Fibroblast of upper back skin (primary cell): ENCODE measurements at places on chromosomes 5 and 9.

DNA sequence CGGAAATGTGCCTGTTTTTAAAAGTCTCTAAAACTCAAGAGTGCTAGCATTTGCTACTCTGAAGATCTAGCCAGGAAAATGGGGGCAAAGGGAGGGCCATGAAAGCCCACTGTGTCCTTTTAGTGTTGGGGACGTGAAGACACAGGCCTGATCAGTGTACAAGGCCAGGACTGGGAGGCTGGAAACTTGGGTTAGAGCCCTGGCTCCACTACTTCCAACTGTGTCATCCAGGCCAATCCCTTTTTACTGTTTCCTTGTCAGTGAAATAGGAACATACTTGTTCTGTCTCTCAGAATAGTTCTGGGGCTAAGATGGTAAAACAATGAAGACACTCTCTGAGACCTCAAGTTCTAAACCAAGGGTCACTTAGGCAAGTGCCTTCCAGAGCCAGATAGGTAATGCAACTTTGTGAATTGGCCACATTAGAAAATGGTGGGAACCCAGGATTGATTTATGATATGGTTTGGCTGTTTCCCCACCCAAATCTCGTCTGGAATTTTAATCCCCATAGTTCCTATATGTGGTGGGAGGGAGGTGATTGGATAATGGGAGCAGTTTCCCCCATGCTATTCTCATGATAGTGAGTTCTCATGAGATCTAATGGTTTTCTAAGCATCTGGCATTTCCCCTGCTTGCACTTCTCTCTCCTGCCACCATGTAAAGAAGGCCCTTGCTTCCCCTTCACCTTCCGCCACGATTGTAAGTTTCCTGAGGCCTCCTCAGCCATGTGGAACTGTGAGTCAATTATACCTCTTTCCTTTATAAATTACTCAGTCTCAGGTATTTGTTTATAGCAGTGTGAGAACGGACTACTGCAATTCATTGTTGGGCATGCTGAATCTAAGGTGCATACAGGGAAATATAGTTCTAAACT is 30.4 kb upstream of the B4GALT1 start:
- peak; percentile 64 for DNase-seq

GRCh38 chr5:61817472-61818326 is 485.6 kb downstream of the ZSWIM6 start:
- peak; percentile 59 for DNase-seq

DNA sequence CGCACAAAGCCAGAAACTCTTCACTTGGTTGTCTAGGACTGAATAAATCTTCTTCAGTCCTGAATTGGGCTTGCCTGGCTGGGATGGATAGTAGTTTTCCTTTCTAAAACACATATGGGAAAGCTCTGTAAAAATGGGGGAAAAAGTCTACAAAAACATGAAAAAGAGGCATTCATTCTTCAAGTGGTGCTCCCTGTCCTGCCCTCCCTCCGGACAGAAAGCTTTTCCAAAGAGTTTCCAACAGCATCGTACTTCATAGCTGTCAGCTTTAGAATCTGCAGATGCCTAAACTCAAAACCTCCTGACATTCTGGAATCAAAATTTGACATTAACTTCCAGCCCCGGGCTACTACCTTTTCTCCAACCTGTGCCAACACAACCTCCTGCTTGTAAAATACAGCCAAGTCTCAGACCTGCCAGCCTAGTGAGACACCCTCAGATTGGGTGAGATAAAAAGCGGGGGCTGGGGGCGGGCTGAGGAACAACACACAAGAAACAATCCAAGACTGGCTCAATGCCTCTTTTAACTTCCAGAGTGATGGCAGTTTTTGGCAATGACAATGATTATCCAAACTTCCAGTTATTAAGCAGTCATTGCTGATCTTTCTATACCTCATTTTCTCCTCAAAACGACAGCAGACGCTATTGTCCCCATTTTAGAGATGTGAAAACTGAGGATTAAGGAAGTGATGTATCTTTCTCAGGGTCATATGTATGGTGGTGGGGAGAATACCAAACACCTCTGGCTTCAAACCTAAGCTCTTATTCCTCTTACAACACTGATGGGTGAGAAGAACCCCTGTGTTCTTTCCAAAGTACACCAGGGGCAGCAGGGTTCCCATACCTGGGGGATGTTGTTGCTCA is 1.3 kb downstream of the TNC start:
- no peak for DNase-seq

GRCh38 chr5:79173626-79174025 is 62.0 kb downstream of the BHMT start:
- DNase-seq: no peak

- peak; percentile 81 for DNase-seq
Measured at GRCh38 chr9:111161015-111161415, 122.7 kb upstream of the LPAR1 start.
